Jurkat, Clone E6-1 (cell line): ENCODE measurements at places on chromosomes 16 and 17.

GRCh38 chr17:31174215-31174614, 79.4 kb downstream of the NF1 start:
- DNase-seq = no peak

GRCh38 chr17:45248132-45248957, 13.5 kb downstream of the SPATA32 start:
- peak; percentile 81 for DNase-seq

DNA sequence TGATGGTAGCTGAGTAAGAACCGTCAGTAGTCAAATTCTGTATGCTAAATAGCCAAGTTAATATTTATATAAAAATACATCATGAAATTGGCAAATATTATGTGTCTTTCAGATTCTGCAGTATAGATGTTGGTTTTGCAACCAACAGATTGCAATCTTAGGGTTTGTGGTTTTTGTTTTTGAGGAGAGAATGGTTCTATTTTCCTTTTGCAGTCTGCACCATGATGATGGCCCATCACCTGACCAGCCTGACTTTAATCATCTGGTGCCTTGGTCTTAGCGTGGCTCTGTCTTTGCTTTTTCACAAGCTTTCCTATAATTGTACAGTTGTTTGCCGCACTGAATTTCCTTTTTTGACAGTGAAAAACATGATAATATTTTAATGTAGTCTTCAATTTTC, 50.7 kb downstream of the NUP93 start:
- DNase-seq = peak; percentile 22

DNA sequence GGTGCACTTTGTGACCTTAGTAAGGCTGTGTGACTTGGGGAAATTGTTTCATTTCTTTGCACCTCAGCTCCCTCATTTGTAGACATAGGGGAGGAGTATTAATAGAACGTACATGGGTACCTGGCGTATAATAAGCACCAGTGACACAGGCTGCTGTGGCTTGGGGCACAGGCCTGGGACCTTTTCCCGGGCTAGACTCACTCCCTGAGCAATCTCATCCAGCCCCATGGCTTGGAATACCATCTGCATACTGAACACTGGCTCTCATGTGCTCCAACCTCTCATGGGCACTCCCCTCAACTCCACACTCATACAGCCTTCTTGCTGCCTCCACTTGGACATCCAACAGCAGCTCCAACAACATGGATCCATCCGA, 41.0 kb upstream of the MRPS23 start:
- no peak for DNase-seq

DNA sequence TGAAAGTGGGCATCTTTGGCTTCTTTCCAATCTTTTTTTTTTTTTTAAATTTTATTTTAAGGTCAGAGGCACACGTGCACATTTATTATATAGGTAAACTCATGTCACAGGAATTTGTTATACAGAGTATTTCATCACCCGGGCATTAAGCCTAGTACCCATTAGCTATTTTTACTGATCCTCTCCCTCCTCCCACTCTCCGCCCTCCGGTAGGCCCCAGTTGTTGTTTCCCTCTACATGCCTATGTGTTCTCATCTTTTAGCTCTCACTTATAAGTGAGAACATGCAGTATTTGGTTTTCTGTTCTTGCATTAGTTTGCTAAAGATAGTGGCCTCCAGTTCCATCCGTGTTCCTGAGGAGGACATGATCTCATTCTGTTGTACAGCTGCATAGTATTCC, 108.5 kb downstream of the CYB561 start:
- no peak for DNase-seq

DNA sequence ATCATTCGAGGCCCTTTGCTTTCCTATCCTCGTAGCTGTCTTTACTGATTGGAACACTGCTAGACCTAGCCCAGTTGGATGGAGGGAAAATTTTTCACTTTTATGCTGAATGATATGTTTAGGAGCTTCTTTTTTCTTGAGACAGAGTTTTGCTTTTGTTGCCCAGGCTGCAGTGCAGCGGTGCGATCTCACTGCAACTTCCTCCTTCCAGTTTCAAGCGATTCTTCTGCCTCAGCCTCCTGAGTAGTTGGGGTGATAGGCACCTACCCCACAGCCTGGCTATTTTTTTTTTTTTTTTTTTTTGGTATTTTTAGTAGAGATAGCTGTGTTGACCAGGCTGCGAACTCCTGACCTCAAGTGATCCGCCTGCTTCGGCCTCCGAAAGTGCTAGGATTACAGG, 17.3 kb upstream of the PSMC5 start:
- DNase-seq = no peak

GRCh38 chr17:39008633-39009032, 41.4 kb upstream of the FBXO47 start:
- DNase-seq = no peak

DNA sequence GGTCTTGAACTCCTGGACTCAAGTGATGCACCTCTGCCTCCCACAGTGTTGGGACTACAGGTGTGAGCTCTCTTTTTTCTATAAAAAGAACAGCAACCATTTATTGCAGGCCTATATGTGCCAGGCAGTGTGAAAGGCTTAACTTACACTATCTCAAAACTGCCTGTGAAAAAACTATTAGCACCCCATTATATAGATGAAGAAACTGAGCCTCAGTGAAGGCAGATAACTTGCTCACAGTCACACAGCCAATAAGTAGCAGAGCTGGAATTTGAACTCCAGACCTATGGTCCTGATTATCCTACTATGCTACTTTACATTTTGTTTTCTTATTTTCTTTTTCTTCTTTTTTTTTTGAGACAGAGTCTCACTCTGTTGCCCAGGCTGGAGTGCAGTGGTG, 15.1 kb downstream of the NDE1 start:
- DNase-seq = no peak

DNA sequence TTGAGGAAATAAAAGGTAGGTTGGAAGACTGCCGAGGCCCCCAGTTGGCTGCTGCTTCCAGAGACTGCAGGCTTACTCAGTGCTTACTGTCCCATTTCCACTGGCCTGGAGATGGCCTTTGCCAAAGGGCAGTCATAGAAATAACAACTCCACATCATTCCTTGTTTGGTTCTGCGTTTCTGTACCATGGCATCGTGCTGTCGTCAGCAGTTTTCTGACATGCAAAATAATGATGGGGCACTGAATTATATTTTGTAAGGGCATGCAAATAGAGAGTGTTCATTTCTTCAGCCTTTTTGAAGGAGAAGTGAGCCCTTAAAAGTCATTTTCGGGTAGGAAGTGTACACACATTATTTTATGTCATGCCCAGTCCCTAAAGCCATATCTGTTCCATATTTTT, 88.9 kb downstream of the RBFOX1 start:
- DNase-seq = no peak

- DNase-seq = no peak
Observed at GRCh38 chr17:78925662-78926555, 722 bp upstream of the TIMP2 start.
